NCI-H2029 treated with DMSO at 0.1 percent for 48 hours (cell line): ENCODE measurements at places on chromosomes 1 and 21.

DNA sequence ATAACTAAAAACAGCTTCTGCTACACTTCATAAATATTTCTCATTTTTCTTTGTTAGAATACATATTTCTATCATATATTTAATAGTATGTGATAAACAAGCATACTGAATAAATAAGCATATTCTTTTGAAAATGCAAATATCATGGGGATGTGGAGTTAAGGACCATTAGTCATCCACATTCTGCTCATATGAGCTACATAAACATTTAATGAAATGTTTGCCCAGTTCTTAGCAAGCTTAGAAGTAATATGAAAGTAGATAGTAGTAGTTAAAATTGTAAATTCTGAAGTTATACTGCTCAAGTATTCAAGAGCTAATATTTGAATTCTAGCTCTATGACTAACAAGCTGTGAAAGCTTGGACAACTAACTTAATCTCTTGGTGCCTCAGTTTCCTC, 10.1 kb upstream of the GORAB start:
- no peak for DNase-seq

DNA sequence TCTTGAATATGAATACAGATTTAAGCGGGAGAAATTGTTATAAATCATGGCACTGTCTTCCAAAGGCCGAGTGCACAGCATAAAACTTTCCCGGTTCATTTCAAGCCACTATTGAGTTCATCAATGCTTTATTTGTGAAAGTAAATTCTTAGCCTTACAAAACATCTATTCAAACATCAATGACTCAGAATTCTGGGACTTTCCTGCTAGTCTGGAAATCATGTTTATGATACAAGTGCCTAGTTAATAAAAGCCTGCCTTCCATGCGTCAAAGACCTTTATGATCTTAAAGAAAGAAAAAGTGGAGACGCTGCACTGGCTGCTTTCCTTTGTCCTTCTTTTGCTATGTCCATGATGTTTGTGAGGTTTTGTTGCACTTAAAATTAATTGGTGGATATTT, 137.7 kb downstream of the SETD4 start:
- DNase-seq = no peak

DNA sequence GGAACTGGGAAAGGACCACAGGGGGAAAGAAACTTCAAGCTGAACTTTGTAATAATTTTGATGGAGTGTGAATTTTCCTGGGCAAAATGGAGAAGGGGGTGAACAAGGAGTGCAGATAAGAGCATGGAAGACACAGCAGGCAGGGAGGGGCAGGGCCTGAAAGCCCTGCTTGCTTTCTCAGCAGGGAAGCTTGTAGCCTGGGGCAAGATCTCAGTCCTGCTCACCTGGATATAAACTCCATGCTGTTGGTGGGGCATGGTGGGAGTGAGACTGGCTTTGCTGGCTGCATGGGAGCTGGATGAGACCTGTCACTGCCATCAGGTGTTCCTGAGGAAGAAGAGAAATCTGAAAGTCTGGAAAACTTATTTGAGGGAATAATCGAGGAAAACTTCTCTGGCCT, 58.7 kb upstream of the RC3H1 start:
- DNase-seq = no peak

GRCh38 chr1:208163539-208163938, 80.6 kb downstream of the PLXNA2 start:
- DNase-seq = no peak

DNA sequence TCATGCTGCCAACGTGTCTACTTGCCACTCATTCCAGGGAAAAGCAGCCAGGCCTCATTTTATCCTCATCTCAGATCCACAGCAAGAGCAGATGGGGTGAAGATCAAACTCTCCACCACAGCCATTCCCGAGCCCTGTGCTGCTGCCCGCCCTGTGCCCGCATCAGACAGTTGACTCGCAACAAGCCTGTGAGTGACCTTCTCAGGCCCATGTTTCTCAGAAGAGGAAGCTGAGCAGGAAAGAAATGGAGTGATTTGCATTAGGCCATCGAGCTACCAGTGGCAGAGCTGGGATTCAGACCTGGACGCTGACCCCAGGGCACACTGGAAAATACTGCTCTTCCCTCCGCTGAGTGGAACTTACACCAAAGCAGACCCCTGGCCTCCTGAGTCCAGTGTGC, 1.2 kb downstream of the CNR2 start:
- no peak for DNase-seq

GRCh38 chr1:54867717-54868057, 19.3 kb downstream of the DHCR24 start:
- no peak for DNase-seq

- DNase-seq = no peak
Measured at GRCh38 chr1:192272732-192273131, 44.1 kb upstream of the RGS21 start.

DNA sequence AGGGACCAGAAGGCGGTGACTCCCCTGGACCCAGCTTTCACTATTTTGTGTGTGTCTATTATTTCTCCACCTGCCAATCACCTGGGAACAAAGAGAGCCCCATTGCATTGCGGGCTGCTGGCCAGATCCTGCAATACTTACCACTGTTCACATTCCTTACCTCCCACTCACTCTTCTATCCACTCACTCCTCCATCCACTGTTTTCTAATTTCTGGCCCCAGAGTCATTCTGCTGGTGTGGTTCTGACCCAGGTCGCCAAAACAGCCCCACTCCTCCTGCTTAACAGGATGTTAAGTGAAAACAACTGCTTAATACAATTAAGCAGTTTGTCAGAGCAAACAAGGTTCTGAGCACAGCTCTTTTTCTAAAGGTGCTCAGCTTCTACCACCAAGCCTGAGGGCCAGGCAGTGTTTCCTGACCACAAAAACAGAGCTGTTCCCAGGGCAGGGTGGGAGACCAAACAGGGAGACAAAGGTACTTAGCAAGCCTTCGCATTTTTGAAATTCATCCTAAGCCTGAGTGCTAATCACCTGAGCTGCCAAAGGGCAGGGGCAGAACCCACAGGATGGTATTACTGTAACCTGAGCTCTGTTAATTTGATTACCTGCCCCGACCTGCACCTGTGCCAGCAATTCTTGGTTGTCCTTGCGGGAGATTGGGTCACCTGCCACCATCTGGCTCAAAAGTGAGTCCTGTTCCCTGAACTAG, 38.5 kb upstream of the EFCAB14 start:
- peak; percentile 99 for DNase-seq

GRCh38 chr1:22572818-22573217, 9.5 kb downstream of the EPHA8 start:
- DNase-seq = no peak

- no peak for DNase-seq
Measured at GRCh38 chr1:35531368-35531767, 25.8 kb downstream of the KIAA0319L start.

DNA sequence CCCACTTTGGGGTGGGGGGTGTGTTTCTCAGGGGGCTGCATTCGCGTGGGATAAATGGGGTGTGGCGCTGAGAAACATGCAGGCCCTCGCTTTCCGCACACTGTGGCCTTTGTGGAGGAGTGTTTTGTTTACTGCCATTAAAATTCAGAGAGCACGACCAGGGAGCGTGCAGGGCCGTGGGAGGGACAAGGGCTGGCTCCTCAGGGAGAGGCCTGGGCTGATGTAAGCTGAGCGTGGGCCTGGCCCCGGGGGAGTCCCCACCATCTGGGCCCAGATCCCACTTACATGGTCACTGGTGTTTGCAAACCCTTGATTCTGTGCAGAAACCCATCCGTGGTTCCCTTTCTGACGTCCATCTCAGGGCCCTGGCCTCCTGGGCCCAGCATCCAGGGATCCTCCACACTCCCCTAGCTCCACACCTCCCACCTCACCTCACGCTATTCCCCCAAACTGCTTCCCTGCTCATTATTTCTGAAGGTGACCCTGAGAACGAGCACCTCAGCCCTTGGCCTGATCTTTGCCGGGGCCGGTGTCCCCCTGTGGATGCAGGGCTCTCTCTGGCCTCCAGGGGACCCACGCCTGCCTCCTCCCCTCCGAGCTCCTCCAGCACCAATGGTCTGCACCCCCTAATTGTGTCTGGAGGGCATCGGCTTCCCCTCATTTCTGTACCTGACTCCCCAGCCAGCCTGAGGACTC, 92.5 kb upstream of the SIM2 start:
- DNase-seq = no peak
